ENCODE measurements at places on chromosomes 3 and 15.

GRCh38 chr15:72858205-72858604 is 74.6 kb upstream of the ADPGK start:
- DNase-seq: no peak

DNA sequence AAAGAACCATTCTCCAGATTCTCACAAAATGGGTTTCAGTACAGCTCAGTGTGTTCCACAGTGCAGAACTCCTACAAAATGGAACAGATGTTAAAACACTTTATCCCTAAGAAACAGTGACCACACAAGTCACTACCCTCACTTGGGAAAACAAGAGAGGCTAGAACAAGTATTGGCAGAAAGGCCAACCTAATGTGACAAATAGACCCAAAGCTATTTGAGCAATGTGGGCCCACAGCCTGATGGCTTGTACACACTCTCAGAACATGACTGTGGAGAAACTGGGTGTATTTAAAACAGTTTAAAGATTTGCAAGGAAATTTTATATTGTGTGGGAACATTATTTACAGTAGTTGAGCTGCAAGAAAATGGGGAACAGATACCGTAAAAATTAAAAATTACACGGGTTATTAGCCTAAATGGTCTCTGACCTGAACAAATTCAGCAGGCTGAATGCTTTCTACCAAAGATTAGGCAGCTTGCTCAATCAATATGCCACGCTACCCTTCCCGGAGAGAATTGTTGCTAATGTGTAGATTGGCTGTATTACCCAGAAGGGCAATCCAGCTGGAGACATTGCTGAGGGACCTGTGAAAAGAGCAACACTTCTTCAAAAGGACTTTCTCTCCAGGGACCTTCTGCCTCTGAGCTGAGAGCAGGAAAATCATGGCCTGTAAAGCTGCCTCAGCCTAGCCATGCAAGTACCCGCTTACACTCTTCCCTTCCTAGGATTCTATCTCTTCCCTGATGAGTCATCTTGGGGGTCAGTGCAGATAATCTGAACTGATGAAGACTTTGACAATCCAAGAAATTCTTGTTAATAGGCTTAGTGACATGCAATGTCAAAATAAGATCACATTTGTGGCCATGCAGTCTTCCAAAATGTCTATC is 97.1 kb downstream of the STRIT1 start:
- no peak for DNase-seq

GRCh38 chr3:119555309-119555735 is 4.1 kb downstream of the CD80 start:
- DNase-seq: no peak

DNA sequence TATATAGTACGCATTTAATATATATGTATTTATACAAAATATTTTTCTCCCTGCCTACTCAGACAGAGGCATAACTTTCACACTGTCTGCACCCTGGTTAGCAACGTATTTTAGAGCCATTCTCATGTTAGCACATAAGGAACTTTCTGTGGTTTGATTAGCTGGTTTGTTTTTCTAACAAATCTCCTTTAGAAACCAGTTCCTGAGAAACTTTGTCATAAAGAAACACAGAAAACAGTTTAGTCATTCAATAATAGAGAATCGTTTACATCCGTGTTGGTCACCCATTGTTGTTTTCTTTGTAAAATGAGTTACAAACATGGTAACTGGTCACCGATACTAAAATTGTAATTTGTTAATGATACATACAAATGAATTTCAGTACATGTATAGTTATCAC is 5.9 kb upstream of the NGRN start:
- DNase-seq: no peak

- no peak for DNase-seq
Measured at GRCh38 chr3:135452881-135453280, 512.6 kb upstream of the PPP2R3A start.

DNA sequence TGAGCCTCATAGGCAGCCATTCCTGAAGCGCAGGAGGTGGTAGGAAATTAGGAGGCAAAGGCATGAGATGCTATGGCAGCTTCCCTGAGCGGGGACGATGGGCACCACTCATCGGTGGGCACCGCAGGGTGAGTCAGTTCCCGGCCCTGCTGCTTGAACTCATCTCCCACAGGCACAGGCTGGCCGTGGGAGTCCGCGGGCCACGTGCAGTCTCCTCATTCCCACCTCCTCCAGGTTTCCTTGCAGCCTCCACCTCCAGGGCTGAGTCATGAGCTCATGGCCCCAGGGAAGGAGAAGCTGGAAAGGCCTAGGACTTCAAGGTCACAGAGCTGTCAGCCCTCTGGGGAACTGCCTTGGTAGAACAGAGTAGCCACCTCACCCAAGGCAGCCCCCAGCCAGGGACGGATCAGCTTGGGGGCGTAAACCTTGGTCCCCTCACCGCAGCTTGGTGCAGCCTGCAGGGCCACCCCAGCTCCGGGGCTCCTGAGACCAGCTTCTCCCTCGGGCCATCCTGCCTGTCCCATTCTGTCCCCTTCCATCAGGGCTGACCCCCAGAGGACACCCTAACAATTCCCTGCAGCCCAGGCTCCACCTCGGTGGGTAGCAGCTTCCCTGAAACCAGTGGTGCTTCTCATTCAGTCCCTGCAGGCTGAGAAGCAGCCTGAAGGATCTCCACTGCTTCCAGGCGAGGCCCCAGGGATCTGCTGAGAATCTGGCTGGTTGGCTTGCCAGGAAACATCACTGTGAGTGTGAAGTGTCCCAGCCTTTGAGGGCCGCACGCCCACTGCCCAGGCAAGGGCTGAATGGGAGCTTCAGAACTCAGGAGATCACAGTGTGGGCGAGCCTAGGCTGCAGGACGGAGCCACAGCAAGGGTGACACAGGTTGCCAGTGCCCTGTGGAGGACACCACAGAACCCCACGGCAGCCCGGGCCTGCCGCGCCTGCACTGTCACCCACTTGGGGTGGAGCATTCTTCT is 150.7 kb upstream of the MEF2A start:
- DNase-seq: no peak

DNA sequence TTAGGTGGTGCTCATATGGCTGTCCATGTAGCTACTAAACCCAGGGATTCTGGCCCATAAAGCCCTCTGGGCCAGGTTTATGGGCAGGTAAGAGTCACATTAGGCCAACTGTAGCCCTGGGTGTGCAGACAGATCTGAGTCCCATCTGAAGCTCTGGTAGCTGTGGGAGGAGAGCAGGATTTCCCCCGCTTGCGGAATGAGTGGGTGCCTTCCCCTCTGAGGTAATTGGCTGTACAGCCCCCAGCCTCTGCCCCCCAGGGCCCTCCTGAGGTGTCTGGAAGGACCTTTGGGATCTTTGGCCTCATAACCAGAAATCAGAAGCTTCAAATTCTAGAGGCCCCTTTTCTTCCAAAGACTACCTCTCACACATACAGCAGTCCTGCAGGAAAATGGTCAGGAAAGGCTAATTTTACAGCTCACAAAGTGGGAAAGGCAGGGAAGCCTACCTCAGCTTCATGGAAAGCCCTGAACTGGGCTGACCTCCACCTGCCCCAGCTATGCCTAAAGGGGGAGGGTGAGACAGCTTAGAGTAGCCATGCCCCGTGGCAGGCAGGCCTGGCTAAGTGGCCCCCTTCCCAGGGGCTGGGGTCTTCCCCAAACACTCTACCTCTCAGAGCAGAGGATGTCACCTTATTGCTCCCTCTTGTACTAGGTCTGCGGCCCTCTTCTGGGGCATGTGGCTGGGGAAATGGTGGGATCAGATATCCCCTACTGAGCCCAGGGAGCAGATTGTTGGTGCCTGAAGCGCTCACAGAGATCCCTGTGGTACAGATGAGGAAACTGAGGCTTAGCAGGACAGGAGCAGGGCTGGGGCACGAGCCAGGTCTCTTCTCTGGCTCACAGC is 16.8 kb downstream of the HEMK1 start:
- no peak for DNase-seq

DNA sequence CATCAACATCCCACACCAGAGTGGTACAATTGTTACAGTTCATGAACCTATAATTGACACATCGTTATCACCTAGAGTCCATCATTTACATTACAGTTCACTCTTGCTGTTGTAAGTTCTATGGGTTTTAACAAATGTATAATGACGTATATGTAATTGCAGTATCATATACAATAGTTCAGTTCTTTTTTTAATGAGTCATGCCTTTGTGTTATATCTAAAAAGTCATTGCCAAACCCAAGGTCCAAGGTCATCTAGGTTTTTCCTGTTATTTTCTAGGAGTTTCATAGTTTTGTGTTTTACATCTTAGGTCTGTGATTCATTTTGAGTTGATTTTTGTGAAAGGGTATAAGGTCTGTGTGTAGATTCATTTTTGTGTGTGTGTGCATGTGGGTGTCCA is 160.9 kb upstream of the GALNT15 start:
- DNase-seq: no peak
